ENCODE measurements at places on chromosomes 13 and 19.

- no peak for DNase-seq
Observed at GRCh38 chr13:33767140-33767539, 50.8 kb upstream of the RFC3 start.

DNA sequence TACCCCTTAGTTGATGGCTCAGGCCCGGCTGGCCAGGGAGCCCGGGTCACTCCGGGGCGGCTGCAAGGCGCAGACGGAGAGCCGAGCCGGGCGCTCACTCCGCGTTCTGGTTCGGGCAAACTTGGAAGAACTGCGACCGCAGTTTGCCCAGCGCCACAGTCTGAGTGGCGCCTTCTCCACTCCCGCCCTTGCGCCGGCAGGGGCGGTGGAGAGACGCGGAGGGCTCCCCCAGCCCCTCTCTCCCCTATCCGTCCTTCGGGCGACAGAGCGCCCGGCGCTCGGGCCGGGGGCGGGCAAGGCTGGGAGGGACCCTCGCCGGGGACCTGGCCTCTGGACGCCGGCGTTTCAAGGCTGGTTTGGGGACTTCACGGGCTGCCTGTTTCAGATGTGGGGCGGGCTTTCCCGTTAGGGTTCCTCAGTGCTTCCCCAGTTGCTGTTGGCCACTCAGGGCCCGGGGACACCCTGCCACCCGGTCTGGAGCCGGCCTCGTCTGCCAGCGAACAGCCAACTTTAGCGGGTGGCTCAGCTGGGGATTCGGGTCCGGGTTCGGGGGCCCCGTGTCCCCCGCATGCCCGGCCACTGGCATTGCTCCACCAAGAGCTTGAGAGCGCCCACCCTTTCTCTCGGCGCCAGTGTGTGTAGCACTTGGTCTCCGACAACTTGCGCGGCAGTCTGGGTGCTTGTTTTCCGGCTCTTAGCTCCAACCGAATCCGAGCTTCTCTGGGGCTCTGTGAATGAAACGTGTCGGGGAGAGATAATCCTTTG, 1.5 kb downstream of the GPC6 start:
- DNase-seq: no peak

DNA sequence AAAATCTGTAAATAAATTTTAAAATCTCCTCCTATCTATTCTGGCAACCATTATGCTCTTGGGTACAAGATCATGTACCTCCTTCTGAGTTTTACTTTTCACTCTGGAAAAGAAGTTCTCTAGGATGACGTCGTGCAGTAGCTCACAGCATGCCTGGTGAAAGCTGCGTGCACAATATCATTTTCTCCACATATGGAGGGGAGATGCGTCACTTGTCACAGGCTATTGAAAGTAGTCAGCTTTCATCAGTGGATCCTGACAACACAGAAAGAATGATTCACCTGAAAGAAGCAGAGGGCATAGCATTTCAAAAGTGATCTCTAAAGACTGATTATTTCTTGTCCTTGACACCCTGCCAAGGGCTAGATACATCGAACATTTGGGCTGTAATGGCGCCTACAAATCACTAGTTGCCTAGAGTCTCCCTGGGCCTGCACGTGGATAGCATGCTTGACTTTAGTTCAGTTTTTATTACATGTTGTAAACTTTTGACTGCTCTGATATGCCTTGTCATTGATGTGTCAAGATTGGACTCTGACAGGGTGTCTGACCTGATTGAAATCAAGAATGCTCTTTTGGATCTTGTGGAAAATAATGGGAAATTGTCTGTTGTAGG, 1365.6 kb downstream of the OLFM4 start:
- DNase-seq: no peak

- DNase-seq: no peak
Observed at GRCh38 chr13:73082471-73082870, 23.7 kb downstream of the KLF5 start.

GRCh38 chr13:105969761-105970160, 565.7 kb downstream of the EFNB2 start:
- no peak for DNase-seq

- DNase-seq: no peak
Observed at GRCh38 chr13:45837111-45837510, 14.4 kb downstream of the SIAH3 start.

DNA sequence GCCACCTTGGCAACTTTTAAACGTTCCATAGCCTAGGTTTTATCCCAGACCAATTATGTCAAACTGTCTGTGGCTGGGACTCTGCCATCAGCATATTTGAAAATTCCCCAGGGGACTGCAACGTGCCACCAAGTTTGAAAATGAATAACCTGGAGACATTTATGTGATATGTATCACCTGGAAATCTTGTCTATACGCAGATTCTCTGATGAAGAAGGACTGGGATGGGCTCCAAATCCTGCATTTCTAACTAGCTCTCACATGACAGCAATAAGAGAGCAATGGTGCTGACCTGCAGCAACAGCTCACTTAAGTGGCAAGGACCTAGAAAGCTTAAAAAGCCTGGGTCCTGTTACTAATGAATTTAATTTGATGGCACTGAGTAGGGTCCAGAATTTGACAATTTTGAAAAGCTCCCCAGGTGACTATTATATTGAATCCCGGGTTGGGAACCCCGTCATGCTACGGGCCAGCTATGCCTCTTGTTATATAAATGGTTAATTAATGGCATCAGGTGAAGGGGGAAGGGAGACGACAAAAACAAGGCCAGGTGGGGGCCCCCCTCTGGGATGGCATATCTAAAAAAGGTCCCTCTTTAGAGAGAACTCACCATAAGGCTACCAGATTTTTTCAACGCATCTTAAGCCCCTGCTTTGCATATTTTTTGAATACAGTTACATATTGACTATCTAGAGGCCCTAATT, 213.7 kb downstream of the ZIC5 start:
- no peak for DNase-seq

GRCh38 chr13:50783717-50784290, 59.7 kb downstream of the DLEU7 start:
- no peak for DNase-seq
